Jurkat, Clone E6-1 (cell line): ENCODE measurements at places on chromosomes 12 and 14.

DNA sequence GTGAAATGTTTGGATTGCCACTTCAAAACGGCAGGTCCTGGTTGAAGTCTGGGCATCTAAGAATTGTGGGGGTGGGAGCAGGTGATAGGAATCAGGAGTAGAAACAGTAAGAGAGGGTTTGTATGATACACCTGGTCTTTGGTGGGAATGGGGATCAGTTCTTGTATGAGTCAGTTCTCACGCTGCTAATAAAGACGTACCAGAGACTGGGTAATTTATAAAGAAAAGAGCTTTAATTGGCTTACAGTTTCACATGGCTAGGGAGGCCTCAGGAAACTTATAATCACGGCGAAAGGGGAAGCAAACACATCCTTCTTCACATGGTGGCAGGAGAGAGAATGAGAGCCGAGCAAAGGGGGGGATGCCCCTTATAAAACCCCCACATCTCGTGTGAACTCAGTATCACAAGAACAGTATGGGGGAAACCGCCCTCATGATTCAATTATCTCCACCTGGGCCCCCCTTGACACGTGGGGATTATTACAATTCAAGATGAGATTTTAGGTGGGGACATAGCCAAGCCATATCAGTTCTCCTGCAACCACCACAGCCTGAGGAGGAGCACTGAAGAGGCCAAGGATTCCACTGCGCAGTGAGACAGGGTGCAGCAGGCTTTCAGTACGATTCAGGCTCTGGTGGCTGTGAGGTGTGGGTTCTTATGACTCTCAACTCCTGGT, 52.1 kb downstream of the DRAM1 start:
- no peak for DNase-seq

- no peak for DNase-seq
These were observed 568 bp upstream of the SIVA1 start for GRCh38 chr14:104752423-104752734.

- DNase-seq = no peak
These were observed 28.2 kb downstream of the KIAA0586 start for GRCh38 chr14:58455593-58456265.

- DNase-seq = no peak
These were observed 43.9 kb downstream of the CCDC88C start for GRCh38 chr14:91373591-91374254.

- no peak for DNase-seq
These were observed 211.3 kb upstream of the DIO3 start for GRCh38 chr14:101350021-101350420.
